ENCODE measurements at places on chromosomes 13 and 19.

DNA sequence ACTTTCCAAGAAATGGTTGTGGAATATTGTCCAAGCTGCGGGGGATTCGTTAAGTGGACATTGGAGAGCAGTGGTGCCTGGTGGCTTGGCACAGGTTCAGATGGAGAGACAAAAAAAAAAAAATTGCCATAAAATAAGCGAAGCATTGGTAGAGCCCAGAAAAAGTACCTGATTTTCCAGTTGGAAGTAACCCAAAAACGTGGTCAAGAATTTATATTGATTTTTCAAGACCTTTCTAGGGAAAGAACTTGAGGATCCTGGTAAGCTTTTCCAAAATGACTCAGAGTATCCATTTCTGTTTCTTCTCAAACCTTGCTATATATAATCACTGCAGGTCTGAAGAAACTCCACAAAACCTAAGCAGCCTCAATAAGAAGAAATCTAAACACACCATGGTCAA, 94.6 kb downstream of the ING1 start:
- DNase-seq: no peak

DNA sequence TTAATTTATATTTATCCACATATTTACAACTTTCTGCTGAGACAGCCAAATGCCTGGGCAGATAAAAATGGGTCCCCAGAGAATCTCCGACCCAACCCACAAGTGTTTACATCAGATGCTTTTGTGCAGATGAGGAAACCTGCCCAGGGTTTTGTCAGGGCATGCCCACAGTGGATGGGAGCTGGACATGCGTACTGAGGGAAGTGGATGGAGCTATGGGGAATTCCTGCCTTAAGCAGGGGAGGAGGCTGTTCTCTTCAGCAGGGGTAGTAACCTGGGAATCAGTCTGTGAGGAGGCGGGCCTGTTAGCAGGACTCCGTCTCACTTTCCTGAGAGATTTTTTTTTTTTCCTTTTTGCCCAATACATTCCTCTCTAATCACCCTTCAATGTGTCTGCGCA, 122.9 kb downstream of the RFC3 start:
- DNase-seq: no peak

GRCh38 chr13:74048756-74049155, 85.4 kb downstream of the KLF12 start:
- DNase-seq: no peak

DNA sequence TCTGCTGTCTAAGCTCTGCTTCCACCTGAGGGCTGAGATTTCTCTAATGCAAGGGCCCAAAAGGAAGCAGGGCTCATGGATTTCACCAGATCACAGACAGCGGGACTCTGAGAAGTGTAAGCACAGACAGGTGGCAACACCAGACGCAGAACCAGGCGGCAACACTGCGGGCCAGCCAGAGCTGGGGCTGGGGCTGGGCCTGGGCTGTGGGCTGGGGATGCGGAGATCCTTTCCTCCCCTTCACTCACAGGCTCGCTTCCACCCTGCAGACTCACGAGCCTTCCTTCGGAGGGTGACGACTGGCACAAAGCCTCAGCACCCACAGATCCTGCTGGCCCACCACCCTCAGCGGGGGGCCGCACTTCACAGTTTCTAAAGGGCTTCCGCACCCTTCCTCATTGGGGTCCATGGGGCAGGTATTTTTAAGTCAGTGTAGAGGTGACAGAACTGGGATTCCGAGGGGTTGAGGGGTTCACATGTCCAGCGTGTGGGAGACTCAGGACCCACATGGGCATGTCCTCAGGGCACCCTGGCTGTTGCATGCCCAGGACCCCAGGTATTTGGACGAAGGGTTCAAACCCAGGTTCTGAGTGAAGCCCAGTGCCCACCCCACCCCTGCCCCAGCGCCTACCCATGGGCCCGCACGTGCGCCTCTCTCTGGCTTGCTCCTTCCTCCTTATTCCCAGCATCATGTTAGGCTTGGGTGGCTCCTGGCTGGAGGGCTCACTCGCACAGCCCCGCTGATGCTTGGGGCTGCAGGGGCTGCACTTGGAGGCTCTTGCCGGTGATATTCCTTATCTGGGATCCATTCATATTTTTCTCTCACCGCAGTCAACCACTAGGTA, 137.3 kb upstream of the GPR12 start:
- DNase-seq: no peak

GRCh38 chr19:5968431-5969373, 9.2 kb downstream of the RANBP3 start:
- DNase-seq: no peak

GRCh38 chr19:51219307-51219706, 5.6 kb upstream of the CD33 start:
- DNase-seq: no peak

DNA sequence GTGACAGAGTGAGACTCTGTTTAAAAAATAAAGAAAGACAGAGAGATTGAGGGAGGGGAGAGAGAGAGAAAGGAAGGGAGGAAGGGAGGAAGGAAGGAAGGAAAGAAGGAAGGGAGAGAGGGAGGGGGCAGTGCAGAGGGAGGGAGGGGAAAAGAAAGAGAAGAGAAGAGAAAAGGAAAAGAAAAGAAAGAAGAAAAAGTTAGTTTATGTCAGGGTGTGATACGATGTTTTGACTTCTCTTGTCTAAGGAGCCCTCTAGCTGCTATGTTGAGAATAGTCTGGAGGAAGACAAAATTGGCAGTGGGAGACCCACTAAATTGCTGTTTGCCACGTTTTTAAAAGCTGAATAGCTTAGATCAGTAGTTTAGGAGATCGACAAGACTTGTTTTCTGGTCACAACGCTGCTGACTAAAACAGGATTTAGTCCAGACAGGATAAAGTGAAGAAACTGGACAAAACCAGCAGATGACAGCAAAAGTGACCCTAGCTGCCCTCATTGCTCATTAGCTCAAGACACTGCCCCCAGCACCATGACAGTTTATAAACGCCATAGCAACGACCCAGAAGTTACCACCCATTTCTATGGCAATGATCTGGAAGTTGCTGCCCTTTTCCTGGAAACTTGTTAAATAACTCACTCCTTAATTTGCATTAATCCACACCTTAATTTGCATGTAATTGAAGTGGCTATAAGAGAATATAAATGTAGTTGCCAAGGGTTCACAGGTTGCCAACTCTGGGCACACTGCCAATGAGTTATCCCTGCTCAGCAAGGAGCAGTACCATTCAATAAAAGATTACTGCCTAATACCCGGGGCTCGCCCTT, 11.1 kb downstream of the TEX101 start:
- DNase-seq: no peak

- DNase-seq: no peak
Measured at GRCh38 chr13:66958611-66959010, 271.5 kb downstream of the PCDH9 start.

- no peak for DNase-seq
Measured at GRCh38 chr13:29887686-29888085, 37.3 kb upstream of the UBL3 start.

DNA sequence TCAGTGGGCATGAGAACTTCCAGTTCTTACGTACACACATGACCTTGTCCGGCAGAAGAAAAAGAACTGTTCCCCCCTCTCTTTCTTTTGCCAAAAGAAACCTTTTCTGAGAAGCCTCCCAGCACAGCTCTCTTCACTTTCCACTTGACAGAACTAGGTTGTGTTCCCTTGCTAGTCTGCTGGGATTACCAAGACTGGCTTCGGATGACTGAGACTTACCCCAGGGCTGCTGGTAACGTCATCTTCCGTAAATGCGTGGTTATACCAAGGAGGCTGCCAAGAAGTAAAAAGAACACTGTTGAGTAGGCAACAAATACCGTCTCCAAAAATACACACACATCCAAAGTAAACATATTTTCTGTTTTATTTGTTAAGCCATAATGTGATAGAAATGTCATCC, 908.2 kb downstream of the EFNB2 start:
- DNase-seq: no peak

GRCh38 chr19:54462655-54463530, 685 bp downstream of the LENG9 start:
- DNase-seq: peak; percentile 89

GRCh38 chr13:71751073-71751472, 115.9 kb downstream of the DACH1 start:
- DNase-seq: no peak

DNA sequence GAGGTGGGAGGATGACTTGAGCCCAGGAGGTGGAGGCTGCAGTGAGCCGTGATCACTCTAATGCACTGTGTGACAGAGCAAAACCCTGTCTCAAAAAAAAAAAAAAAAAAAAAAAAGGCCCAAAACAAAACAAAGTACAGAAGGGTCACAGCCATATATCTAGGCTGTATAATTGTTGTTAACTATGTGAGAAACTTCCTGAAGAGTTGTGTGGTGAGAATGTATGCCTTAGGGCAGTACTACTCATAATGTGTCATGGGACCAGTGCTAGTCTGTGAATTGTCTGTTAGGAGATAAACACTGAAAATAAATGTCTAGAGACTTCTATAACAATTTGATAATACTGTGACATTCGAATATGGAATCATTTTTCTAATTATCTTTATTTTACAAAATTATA, 43.1 kb downstream of the PAN3 start:
- DNase-seq: no peak

GRCh38 chr13:42384265-42384664, 112.3 kb downstream of the AKAP11 start:
- no peak for DNase-seq

GRCh38 chr13:31301119-31301518, 101.3 kb downstream of the B3GLCT start:
- DNase-seq: no peak

DNA sequence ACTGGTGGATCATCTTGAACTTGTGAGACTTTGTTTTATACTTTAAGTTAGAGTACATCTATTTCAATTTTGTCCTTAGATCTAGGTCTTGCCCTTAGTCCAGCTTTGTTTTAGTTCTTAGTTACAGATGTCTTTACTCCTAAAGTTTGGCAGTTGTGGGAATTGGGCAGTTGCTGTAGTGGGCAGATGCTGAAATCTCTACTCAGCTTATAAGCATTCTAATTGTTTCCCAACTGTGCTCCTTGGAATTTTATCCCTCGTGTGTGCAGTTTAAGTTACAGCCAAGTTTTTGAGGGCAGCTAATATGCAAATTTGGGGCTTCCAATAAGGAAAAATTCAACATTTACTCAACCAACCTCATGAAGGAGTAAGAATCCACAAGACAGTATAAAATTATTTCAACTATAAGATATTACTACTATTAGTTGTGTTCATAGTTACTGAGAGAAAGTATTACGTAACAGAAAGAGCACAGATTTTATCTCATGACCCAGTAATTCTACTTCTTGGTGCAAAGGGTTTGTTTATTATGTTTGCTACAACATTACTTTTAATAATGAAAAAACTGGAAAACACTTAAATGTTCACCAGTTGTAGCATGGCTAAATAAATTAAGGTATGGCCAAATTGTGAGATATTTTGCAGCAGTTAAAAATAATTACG, 32.9 kb downstream of the CCDC122 start:
- DNase-seq: no peak

- DNase-seq: no peak
Measured at GRCh38 chr13:29703421-29703820, 107.9 kb upstream of the SLC7A1 start.

- DNase-seq: no peak
Measured at GRCh38 chr13:49435992-49436391, 7.9 kb downstream of the CAB39L start.

- DNase-seq: no peak
Measured at GRCh38 chr19:38394488-38394887, 6.0 kb downstream of the SPRED3 start.

DNA sequence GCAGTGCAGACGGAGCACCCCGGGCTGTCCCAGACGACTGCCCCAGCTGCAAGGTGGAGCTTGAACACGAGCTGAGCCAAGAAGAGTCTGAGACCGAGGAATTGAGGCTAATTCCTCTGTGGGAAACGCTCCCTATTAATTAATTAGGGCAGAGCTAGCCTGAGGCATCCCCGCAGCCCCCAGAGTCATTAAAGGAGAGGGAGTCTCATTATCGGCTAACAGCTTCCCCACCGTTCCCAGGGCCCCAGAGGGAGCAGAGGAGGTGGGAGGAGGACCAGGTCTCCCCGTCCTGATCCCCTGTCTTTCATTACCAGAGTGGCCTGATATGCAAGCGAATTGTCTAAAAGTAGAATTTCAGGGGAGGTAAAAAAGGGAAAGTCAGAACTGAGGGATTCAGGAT, 13.1 kb upstream of the SLC1A6 start:
- no peak for DNase-seq

DNA sequence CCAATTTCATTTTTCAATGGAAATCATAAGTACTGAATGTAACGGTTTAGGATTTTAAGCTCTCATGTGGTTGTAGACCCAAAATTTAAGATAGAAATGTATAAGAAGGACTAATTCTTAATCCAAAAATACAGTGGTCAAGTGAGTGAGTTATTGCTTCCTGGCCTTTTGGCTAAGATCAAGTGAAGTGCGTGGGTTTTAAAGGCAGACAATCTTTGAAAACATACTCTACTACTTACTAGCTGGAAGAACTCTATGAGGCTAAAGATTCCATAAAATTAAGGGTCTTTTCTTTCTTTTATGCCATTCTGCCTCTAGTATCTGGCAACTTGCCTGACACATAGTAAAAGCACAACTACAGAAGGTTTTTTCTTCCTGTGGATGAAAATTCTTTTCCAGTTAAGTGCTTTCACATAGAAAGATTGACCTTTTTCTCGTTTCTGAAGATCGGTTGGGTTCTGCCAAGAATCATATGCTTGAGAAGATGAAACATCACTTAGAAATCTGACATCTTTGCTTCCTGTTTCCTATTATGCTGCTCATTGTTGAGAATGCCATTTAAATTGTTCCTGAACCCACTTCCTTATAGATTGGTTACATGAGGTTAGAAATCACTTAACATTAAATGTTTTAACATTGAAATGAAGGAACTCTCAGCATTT, 26.4 kb upstream of the SCEL start:
- no peak for DNase-seq

DNA sequence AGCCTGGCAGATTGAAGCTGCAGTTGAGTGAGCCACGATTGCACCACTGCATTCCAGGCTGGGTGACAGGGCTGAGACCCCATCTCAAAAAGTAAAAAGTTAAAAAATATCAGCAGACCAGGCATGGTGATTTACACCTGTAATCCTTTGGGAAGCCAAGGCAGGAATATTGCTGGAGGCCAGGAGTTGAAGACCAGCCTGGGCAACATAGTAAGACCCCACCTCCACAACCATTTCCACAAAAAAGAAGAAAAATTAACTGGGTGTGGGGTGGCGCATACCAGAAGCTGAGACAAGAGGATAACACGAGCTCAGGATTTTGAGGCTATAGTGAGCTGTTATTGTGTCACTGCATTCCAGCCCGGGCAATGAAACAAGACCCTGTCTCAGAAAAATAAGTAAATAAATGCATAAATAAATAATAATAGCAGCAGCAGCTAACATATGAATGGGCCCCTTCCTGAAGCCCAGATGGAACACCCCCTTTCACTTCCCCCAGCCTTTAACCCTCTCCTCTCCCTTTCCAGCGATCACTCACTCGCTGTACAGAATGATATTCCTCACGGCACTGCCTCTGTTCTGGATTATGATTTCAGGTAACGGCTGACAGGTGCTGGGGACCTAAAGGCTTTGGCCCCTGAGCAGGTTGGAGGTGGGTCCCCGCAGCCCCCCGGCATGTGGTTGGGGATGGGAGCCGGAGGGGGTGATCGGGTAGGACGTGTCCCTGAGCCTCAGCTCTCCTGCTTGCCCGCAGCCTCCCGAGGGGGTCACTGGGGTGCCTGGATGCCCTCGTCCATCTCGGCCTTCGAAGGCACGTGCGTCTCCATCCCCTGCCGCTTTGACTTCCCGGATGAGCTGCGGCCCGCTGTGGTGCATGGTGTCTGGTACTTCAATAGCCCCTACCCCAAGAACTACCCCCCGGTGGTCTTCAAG, 3.2 kb downstream of the MAG start:
- no peak for DNase-seq

Data from left forelimb (tissue), 1 donor.